Stimulated activated CD4-positive, alpha-beta T cell treated with anti-CD3 and anti-CD28 coated beads, Interleukin-15, amount 100 ng/mL, for 1 hour (primary cell): ENCODE measurements at places on chromosomes 5 and 9.
A peak's percentile ranks its signal among the peaks of the same experiment; 100 is the strongest.

DNA sequence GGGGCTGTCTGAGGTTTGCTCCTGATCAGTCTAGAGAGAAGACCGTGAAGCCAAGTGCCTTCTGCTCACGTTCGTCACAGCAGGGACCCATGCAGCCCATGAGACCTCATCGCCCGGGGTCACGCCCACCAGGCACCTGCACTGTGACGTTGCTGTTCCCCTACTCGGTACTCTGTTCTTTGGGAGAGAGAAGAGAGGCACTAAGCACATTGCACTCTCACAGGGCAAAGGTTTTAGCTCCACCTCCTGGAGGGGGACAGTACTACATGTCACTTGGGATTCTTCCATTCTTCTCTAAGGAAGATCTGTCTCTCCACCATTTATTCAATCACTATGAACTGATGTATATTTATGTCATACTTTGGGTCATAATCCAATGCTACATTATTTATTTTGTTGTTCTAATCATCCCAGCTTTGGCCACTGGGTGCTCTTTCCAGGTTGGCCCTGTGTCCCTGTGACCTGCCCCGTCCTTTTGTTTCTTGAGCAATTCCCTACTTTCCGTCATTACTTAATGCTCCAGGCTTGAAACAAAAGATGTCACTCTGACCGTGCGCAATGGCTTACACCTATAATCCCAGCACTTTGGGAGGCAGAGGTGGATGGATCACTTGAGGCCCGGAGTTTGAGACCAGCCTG lies 31.4 kb upstream of the BRD3 start:
- peak; percentile 19 for DNase-seq

GRCh38 chr9:19788614-19789271 lies at the start of gene SLC24A2:
SLC24A2 (minus strand) TSS chr9:19789037.
- DNase-seq: no peak

- DNase-seq: no peak
These were observed 25.3 kb upstream of the EFNA5 start for GRCh38 chr5:107696080-107696479.

- no peak for DNase-seq
These were observed 2.4 kb upstream of the MACIR start for GRCh38 chr5:103256178-103256577.

GRCh38 chr9:74824654-74825053 lies 63.1 kb downstream of the TRPM6 start:
- DNase-seq: no peak

DNA sequence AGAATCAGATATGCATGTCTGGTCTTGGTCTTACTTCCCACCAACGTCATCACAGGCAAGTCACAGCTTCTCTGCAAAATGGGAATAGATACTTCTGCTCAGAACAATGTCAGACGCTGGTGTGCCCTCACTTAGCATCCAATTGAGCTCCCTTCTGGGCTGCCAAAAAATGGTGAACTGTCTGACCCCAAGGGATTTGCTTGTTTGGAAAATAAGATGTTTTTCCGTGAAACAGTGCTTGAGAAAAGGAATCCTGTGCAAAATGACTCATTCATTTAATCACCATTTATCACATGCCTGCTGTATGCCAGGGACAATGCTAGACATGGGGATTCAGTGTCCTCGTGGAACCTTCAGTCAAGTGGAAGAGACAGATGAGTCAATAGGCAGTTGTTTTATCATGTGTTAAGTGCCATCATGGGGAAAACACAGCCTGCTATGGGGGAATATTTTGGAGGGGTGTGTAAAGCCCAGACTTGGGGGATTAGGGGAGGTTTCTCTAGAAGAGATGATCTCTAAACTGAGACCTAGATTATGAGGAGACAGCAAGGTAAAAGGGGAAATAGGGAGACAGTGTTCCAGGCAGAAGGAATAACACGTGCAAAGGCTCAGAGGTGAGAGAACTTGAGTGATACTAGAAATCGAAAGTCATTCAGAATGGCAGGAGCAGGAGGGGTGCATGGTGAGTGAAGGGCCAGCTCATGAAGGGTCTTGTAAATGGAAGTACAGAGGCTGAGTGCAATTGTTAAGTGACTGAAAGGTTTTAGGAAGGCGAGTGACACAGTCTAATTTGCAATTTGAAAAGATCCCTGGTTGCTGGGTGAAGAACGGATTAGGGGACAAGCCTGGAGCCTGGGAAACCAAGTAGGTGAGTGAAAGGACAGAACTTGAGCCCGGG lies 3.9 kb downstream of the NIPAL4 start:
- DNase-seq: no peak

DNA sequence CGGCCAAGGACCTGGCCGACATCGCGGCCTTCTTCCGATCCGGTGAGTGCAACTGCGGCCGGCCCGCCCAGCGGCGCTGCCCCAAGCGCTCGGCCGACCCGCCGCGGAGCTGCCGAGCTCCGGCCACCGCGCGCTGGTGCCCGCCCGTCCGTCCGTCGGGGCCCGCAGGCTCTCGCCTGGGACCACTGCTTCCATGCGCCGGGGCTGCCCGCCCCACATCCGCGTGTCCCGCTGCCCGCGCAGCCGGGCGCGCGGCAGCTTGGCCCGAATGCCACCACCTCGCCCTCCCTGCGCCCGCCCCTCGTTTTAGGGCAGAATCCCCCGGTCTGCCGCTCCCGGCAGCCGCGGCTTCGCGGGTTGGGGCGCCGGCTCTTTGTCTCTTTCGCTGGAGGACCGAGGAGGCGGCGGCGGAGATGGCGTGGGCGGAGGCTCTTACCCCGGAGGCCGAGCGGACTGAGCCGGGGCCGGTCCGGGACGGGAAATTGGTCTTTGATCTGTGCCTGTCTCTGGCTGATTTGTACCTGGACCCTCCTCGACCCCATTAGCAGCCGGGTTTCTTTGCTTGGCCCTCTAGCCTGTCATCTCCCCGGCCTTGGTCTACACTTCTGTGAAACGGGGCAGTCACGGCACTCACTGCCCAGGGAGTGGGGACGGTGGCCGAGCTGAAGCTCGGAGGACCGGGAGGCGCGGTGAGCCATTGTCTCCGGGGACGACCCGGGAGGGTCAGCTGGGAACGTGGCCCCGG lies 871 bp downstream of the TRIO start:
- DNase-seq: no peak

GRCh38 chr5:112686675-112687074 lies 51.0 kb upstream of the APC start:
- DNase-seq: no peak

GRCh38 chr5:50886657-50887345 lies 220.4 kb downstream of the PARP8 start:
- no peak for DNase-seq
